ENCODE measurements at places on chromosomes 5 and 9. TPM values are rescaled to one million over a fixed set of nuclear protein-coding genes. Genes with fewer than 3 reads are reported as not detected.

The FAM53C gene
- polyA plus RNA-seq: 36.4 TPM

The MOB3B gene
- polyA plus RNA-seq: 22.6 TPM

The IFNA21 gene
- not detected for polyA plus RNA-seq

The CREBRF gene
- 16.7 TPM for polyA plus RNA-seq

The RIC1 gene
- 34.6 TPM for polyA plus RNA-seq

The PTGS1 gene
- polyA plus RNA-seq: 4.4 TPM

The NFIB gene
- 21.8 TPM for polyA plus RNA-seq

The C9orf50 gene
- polyA plus RNA-seq: 1.4 TPM

The QRFP gene
- 0.34 TPM for polyA plus RNA-seq

The ECSCR gene
- 21.0 TPM for polyA plus RNA-seq

The PCDHAC2 gene
- polyA plus RNA-seq: 0.52 TPM

The INSYN2B gene
- polyA plus RNA-seq: 1.9 TPM

DNA sequence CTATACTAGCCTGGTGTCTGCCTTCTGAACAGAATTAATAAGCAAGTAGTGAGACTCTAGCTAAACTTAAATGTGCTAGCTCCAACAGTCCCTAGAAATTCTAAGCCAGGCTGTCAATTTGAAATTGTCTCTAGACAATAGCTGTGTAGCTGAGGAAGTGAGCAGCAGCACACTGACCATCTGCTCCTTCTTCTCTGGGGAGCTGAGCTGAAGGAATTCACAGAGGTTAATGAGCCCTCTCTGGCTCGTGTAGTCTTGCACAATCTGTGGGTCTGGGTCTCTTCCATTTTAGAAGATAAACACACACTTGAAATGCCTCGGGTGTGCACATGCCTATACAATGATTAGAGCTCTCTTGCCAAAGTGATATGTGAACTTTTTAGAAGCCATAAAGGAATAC is 63.5 kb upstream of the BARX1 start:
- no peak for DNase-seq

DNA sequence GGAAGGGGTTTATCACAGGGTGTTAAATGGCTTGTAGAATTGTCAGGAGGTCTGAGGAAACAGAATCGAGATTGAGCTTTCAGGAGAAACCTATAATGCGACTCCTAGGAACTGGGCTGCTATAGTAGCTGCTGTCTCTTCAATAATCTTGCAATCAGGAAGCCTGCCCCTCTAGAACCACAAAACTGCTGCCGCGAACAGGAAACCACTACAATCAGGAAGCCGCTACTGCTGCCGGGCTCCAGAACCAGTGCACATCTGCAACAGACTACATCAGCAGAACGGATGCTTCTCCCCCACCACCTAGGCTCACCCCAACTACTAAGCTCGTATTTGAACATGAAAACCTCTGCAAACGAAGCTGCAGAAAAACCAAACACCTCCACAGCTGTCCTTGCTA is 31.6 kb downstream of the TNFSF8 start:
- no peak for DNase-seq

DNA sequence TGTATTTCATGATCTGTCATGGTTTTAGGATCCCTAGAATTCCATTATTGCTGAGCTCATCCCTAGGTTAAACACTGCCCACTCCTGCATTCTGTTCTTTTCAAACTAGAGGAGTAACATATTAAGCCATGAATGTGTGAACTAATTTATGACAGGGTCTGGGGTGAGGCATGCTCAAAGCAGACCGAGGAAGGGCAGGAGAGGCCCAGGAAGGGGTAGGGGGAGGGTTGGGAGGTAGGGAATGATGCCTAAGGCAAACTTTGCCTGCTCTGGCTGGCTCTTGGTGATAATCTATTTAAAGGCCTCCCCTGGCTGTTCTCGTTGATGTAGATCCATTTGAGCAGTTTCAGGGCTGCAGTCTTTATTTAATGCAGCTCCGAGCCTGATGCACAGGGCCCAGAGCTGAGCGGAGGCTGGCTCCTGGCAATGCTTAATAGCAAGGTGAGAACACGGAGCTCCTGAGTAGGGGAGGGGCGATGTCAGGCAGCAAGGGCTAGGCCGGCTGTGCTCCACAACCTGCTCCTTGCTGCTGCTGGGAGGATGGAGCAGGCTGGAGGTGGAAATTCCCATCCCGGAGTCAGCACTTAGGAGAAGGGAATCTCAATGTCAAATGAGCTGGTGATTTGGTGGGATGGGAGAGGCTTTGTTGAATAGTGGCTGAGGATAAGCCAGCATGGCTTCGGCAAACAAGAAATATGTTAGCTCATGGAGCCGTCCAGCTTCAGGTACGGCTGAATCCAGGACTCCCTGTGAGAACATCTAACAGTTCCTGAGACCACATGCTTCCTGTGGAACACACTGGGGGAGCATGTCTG is 73.2 kb upstream of the UNC5A start:
- peak; percentile 50 for DNase-seq

DNA sequence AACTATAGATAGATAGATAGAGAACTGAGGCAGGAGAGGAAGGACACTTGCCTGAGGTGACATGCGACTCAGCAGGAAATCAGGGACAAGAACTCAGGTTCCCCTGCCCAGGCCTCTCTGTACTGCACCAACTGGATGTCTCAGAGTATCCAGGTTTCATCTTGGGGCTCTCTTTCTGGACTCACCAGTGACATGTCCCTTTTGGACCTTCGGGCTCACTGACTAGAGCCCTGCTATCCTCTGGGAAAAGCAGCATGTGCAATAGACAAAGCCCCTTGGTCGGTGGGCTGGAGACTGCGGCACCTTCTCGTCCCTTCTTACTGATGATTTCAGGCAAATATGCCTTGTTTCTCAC is 104.5 kb downstream of the RGS3 start:
- DNase-seq: no peak

DNA sequence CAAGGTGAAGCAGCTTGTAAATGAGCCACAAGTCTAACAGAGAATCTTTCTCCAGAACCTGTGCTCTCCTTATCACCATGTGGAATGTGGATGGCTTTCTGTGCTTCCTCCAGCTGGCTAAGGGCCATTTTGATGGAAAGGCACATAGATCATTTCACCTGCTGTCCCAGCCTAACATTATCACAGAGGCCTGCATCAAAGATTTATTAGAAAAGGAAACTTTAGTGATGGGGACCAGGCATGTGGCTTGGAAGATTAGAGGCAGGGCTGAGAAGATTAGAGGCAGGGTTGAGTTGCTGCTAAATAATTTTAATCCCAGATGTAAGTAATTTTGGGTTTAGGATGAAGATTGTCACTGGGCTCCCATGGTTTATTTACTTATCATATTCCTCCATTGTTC is 6.3 kb downstream of the SPEF2 start:
- no peak for DNase-seq

GRCh38 chr9:86021166-86021565 is 78.2 kb downstream of the GOLM1 start:
- DNase-seq: no peak

GRCh38 chr5:157672976-157673375 is 1.6 kb downstream of the C5orf52 start:
- no peak for DNase-seq

DNA sequence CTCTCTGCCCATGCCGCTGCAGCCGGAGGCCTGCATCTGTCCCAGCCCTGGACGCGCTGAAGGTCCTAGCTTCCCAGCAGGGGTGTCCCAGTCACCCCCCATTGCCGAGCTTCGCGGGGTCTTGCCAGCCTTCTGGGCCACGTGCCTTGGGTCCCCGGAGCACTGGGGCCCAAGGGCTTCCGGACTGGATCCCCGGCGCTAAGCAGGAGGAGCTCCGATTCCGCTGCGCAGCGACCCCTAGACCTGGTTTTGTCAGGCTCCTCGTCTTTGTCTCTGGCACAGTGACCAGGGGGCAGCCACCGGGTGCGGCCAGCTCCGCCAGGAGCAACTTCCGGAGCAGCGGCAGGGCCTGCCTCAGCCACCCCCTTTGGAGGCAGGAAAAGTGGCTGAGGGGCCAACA is 3.3 kb upstream of the IRX1 start:
- no peak for DNase-seq

DNA sequence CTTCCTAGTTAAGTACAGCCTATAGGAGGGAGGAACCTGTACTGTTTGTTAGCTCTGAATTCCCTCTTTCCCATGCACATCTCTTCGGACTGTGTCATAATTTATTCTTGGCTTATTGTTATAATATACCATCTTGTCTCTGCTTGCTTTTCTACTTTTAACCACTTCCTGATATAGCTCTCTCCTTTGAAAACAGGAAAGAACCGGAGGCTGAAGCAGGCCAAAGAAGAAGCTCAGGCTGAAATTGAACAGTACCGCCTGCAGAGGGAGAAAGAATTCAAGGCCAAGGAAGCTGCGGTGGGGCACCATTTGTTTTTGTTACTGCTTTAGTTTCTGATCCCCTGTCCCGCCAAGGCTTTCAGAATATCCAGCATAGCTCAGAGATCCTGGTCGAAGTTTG is 4.8 kb downstream of the ATP6V1G1 start:
- DNase-seq: no peak

- DNase-seq: no peak
Measured at GRCh38 chr5:60578315-60578714, 121.7 kb downstream of the DEPDC1B start.

GRCh38 chr5:153905219-153905618 is 133.5 kb downstream of the FAM114A2 start:
- DNase-seq: no peak

- DNase-seq: no peak
Measured at GRCh38 chr5:178577944-178578343, 12.2 kb downstream of the COL23A1 start.

DNA sequence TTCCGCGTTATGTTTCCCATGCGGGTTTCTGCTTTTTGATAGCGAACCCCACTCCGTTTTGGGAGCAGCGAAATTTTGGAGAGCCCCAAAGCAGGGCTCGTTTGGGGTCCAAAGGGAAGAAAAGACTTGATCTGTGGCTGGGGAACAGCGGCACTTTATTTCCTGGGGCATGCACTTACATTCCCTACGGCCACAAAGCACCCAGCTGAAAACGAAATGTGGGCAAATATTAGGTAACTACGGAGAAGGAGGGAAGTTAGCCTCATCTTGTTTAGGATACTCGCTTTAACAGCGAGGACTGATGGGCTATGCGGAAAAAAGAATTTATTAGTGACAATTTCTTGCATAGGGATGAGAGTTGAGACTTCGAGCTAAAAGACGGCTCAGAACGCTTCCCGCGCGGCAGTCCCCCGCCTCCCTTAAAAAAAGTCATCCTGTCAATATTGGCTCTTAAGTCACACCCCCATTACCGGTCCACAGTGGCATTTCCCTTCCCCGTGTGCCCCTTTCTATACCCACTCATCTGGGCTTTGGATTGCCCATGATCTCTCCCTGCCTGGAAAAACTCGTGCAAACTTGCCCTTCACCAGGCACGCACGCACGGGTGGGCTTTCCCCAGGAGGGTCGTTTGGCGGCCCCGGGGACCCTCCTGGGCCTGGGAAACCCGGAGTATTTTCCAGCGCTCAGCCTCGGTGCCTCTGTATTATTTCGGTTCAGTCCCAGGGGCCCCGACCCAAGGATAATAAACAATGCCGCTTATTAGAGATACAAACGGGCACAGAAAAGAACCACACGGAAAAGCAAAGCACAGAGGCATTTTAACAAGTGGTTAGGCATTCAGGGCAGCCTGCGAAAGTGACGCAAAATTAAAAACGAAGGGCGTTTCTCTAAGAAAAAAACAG is 35.8 kb upstream of the NFIB start:
- DNase-seq: no peak

GRCh38 chr5:132385326-132386105 is 16.0 kb downstream of the SLC22A5 start:
- no peak for DNase-seq

DNA sequence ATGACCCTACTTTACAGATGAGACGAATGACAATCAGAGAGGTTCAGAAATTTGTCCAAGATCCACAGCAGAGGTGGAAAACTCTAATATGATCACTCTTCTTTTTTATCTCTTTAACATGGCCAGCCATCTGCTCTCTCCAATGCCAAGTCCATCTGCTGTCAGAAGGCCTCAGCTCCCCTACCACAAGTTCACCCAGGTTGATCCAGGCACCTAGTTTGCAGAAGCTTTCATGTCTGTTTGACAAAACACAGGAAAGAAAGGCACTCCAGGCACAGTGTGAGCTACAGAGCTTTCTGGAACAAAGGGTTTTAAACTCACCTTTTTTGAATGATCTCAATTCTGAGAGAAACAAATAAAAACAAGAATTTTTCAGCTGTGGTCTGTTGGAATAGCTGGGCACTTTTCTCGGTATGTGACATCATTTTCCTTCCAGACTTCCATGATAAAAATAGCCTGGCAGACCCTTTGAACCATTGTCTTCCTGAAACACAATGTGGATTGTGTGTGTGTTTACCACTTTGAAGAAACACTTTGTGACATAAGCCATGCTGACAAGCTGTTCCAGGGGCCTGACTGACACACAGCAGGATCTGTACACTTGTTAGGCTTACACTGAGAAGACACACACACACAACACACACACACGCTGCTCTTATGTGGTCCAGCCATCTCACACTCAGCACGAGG is 214.3 kb downstream of the AGTPBP1 start:
- no peak for DNase-seq

- DNase-seq: no peak
Measured at GRCh38 chr5:113276001-113276400, 158.8 kb downstream of the TSSK1B start.

- no peak for DNase-seq
Measured at GRCh38 chr5:123344816-123345426, 78.3 kb downstream of the CEP120 start.

- no peak for DNase-seq
Measured at GRCh38 chr9:137728444-137729311, 109.9 kb downstream of the EHMT1 start.

GRCh38 chr5:139708877-139709581 is 60.9 kb downstream of the CXXC5 start:
- DNase-seq: no peak

GRCh38 chr5:178295589-178295988 is 63.0 kb upstream of the PHYKPL start:
- no peak for DNase-seq

GRCh38 chr5:26647781-26648180 is 390.6 kb downstream of the CDH9 start:
- DNase-seq: no peak

GRCh38 chr9:13033959-13034693 is 245.4 kb downstream of the MPDZ start:
- peak; percentile 72 for DNase-seq

GRCh38 chr5:56409331-56410190 is 176.4 kb upstream of the ANKRD55 start:
- no peak for DNase-seq
